ENCODE measurements at places on chromosomes 2 and 18.

- no peak for DNase-seq
Observed at GRCh38 chr18:43465483-43465882, 188.2 kb upstream of the SYT4 start.

DNA sequence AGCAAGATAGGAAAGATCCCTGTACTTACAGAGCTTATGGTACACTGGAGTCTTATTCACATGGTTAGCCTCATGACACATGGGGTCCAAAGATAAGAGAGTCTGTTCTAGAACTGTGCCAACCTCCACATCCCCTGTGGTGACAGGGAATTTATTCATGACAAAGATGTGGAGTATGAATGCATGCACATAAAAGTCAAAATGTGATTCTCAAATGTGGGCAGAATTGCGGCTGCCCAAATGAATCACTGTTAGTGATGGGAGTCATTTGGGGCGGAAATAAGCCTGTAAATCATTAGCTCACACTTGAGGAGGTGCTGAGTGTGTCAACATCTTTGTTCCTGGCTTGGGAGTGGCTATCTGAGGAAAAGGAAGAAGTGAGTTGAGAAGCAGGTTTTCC is 560.6 kb downstream of the SLC4A3 start:
- DNase-seq: no peak

- DNase-seq: no peak
Observed at GRCh38 chr2:179562330-179562885, 297.8 kb upstream of the SESTD1 start.

DNA sequence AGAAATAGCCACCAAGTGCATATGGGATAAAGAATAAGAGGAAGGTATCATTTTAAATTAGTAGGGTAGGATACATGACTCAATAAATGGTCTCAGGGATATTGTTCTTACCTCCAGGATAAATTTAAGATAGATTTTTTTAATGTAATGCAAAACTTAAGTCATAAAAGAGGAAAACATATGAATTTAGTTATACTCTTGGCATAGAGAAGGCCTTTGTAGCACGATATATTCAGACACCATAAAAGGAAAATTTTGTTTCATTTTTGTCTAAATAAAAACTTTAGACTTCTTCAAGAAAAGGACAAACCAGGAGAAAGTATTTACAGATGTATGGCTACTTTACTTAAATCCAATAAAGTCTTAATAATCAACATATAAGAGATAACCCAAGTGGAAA is 78.5 kb upstream of the CAB39 start:
- no peak for DNase-seq

- no peak for DNase-seq
Observed at GRCh38 chr2:134713176-134713575, 5.6 kb downstream of the TMEM163 start.

GRCh38 chr18:22977847-22978701 is 44.9 kb downstream of the RBBP8 start:
- DNase-seq: peak; percentile 21

DNA sequence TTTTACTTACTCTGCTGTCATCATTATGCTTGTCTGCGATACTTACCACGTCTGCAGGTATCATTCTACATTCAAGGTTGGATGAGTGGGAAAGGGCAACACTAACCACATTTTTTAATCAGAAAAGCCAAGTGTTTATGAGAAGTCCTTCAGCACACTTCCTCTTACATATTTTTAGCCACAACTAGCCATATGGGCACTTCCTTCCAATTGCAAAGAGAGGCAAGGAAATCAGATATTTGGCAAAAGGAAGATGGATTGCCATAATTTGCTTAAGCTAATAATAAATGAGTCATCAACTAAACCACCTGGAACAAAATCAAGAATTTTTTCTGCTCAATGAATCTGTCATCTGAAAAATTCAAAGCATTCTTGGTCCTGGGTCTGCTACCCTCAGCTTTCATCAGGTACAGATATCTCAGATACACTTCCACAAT is 16.7 kb upstream of the MRO start:
- DNase-seq: peak; percentile 22

DNA sequence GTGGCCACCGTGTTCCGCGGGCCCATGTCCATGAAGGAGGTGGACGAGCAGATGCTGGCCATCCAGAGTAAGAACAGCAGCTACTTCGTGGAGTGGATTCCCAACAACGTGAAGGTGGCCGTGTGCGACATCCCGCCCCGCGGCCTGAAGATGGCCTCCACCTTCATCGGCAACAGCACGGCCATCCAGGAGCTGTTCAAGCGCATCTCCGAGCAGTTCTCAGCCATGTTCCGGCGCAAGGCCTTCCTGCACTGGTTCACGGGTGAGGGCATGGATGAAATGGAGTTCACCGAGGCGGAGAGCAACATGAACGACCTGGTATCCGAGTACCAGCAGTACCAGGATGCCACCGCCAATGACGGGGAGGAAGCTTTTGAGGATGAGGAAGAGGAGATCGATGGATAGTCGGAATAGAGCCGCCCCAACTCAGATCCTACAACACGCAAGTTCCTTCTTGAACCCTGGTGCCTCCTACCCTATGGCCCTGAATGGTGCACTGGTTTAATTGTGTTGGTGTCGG is 17.7 kb downstream of the TUBB6 start:
- DNase-seq: no peak

GRCh38 chr2:208252716-208253492 is 2.0 kb downstream of the IDH1 start:
- DNase-seq: peak; percentile 14

- no peak for DNase-seq
Observed at GRCh38 chr2:29829841-29830240, 91.5 kb downstream of the ALK start.

DNA sequence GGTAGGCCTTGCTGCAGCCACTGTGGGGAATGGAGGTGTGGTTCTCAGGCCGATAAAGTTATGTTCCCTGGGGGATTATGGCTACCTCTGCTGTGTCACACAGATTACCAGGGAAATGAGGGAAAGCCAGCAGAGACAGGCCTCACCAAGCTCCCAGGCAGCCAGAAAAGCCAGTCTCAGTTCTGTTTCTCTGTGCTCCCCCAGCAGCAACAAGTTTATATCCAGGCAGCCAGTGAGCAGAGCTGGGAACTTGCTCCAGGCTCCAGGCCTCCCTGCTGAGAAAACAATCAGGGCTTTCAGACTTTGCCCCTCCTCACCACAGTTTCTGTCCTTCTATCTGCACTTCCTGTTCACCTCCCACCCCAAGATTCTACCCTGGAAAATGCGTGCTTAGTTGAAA is 596.6 kb upstream of the GYPC start:
- no peak for DNase-seq
